ENCODE measurements at places on chromosomes 11 and 22.

GRCh38 chr22:39028281-39028680 lies 7.4 kb downstream of the APOBEC3D start:
- DNase-seq: no peak

- no peak for DNase-seq
Observed at GRCh38 chr11:123197711-123198110, 2.7 kb upstream of the CLMP start.

- DNase-seq: peak; percentile 65
Observed at GRCh38 chr22:46942799-46943785, 180.6 kb downstream of the TBC1D22A start.

DNA sequence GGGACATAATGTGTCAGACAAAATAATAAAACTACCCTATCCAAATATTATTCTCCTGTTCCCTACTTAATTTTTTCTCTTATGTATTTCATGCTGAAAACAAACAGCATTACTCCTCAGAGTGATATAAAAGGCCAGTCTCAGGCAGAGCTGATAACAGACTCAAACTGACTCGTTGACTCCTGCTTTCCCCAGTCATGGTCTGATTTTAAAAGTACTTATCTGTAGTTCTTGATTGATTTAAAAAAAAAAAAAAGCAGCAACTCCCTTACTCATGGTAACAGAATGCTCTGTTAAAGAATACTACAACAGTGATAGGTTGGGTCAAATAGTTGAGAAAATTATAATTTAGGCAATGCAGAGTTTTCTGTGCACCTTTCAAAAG lies 90.3 kb upstream of the BARX2 start:
- no peak for DNase-seq

DNA sequence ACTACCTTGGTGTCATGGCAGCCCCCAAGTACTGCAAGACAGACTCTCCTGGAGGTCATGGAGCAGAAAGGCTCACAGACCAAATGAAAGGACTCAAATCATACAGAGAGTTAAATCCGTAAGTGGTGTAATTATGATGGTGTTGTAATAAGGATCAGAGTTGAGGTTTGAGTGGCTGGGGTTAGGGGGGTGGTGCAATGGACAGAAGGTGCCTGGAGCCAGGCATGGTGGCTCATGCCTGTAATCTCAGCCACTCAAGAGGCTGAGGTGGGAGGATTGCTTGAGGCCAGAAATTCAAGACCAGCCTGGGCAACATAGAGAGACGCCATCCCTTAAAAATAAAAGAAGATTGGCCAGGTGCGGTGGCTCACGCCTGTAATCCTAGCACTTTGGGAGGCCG lies 18.7 kb downstream of the ART5 start:
- no peak for DNase-seq

DNA sequence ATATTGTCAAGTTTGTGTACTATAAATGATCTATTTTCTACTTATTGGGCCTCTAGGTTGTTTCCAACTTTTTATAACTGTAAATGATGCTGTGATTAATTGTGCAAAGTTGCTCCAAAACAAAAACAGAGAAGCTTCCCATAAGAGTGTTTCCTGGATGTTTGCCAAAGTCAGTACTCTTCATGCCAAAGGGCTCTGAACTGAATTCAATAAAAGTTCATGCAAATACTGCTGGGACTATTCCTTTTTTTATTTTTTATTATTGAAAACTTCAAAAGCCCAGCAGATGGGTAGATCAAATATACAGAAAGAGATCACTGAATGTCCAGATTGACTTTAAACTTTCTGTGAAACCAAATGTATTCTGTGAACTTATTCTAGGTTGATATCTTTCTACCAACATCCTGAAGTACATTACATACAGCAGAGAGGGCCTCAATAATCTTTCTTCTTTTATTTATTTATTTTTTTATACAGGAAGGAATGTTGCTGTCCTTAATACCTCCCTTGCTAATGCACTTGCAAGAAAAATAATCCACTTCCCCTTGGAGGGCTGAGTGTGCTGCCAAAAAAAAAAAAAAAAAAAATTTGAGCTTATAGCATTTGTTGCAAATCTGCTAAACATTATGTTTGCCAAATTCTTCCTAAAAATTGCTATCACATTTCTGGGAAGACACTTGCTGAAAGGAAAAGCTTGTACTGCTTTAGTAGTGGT lies 53.0 kb downstream of the CTSC start:
- DNase-seq: no peak

DNA sequence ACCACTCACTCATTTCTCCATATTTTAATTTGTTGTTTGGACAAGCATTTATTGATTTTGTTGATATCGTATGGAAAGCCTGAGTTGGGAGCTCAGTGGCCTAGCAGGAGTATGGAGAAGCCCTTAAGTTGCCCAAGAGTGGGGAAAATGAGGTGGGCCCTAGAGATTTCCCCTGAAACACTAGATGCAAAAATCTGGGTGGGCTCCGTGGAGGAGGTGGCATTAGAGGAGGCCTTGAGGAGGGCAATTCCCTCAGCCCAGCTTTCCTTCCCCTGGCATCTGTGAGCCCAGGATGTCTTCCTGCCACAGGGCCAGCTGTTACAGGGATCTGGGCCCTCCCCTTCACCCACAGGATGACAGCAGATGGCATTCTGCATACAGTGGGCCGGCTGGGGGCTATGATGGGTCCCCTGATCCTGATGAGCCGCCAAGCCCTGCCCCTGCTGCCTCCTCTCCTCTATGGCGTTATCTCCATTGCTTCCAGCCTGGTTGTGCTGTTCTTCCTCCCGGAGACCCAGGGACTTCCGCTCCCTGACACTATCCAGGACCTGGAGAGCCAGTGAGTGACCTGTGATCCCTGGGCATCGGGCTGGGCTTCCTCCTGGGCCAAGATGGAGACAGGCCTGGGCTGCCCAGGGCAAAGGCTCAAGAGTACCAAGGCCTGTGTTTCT lies 21.6 kb upstream of the SLC22A12 start:
- no peak for DNase-seq

Measured in Right ventricle myocardium inferior (tissue), 1 donor.